Urinary bladder (tissue), 4 donors: ENCODE measurements at places on chromosomes 2 and 18. TPM values are rescaled to one million over a fixed set of nuclear protein-coding genes. Genes with fewer than 3 reads are reported as not detected.

- DNase-seq: no peak
Observed at GRCh38 chr2:176169711-176170110, 12.6 kb downstream of the HOXD3 start.

Gene TSPYL6
- 0.16 TPM for total RNA-seq

Gene SLC40A1
- 151 TPM for total RNA-seq

Gene POLR1A
- total RNA-seq: 11.5 TPM

GRCh38 chr2:222931659-222932058, 70.8 kb downstream of the ACSL3 start:
- no peak for DNase-seq

DNA sequence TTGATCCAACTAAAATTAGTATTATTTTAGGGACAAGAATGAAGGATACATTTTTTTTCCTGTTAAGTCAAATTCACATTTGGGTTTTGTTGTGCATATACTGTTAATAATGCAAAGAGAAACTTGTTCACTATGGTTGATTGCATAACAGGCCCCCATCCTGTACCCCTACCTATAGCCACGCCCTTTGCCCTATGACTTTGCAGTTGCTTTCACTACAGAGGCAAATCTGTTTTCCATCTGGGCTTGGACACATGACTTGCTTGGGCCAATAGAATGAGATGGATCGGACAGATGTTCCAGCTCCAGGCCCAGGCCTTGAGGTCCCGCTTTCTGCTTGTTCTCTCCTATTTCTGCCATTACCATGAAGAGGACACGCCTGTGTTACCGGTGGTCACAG, 278.5 kb upstream of the HNRNPA3 start:
- no peak for DNase-seq

- no peak for DNase-seq
Observed at GRCh38 chr2:170339750-170340692, 162.1 kb downstream of the MYO3B start.

Gene LCT
- not detected for total RNA-seq

DNA sequence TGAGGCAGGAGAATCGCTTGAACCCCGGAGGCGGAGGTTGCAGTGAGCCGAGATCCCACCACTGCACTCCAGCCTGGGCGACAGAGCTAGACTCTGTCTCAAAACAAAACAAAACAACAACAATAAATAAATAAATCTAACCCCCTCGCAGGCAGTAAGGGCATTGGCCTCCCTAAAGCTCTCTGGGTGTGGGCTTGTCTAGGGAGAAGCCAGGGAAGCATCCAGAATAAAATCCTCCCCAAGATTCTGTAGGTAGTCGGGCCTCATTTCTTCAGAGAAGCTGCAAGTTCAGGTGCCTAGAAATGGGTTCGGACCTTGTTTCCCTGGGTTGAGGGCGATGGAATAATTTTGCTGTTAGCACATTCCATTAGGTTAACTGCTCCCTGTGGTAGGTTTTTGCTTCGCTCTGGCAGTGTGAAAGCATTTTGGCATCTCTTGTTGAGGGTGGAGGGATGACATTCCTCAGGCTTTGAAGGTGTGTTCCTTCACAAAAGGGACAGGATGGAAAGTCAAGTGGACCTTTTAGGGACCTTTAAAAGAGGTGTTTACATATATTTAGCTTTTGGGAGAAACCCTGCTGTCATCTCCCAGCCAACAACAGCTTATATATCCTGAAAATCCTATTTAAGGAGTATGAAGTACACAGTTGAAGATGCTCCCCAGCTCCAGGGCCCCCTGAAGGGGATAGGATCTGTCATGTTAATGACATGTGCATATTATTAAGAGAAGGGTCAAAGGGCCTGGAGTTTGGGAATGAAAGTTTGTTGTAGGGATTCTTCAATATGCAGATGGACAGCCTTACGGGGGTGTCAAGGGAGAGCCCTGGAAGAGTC, 17.7 kb downstream of the MYCN start:
- no peak for DNase-seq

DNA sequence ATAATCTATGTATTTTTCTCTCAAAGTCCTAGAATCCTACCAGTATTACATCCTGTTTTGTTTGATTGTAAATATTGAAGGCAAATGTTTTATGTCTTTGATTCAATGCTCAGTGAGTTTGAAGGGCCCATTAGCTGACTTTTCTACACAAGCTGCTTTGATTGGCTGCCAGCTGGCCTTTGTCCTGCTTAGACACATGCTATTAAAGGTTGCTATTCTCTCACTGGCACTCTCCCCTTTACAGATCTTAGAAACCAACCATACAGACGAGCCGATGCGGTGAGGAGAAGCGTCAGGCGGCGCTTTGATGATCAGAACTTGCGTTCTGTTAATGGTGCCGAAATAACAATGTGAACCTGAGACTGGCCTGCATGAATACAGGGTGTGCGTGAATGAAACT, 69.7 kb downstream of the PRPF40A start:
- DNase-seq: no peak

Gene MDH1B
- total RNA-seq: 1.2 TPM

GRCh38 chr2:80114812-80115211, 189.7 kb downstream of the LRRTM1 start:
- no peak for DNase-seq

DNA sequence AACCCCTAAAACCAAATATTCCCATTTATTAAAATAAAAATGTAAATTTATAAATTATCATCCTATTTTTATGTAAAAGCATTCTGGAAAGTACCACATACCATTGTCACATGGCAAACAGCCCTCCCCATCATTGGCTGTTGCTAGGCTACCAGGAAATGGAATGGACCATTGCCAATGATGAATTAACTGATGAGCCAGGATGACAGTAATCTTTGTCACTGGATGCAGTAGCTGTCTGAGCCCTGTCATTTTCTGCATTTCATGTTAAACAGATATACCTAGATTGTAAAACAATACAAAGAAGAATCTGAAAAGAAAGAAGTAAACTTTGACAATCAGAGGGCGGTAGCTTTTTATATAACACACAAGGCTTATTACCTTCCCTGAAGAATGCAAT, 641.4 kb downstream of the BCL11A start:
- DNase-seq: no peak

Gene CHRNG
- total RNA-seq: 3.5 TPM

DNA sequence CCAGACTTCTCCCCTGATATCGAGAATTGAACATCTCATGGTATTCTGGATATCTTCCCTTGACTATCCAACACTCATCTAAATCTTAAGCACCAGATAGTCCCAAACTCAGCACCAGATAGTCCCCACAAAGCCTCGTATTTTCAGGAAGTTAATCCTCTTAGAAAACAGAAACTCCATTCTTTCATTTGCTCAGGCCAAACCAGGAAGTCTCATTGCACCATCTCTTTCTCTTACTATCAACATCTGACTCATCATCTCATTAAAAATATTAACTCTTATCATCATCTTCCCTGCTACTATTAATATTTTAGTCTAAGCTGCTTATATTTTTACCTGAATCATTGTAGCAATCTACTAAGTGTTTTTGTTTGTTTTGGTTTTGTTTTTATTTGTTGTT, 286.4 kb downstream of the GALNT13 start:
- no peak for DNase-seq

GRCh38 chr2:166147883-166148282, 20.1 kb upstream of the SCN1A start:
- DNase-seq: no peak

GRCh38 chr18:49856496-49856895, 43.2 kb upstream of the ACAA2 start:
- no peak for DNase-seq

- DNase-seq: no peak
Observed at GRCh38 chr2:104844807-104845551, 8.9 kb upstream of the POU3F3 start.

- DNase-seq: no peak
Observed at GRCh38 chr18:58476516-58477256, 152.2 kb downstream of the ALPK2 start.

GRCh38 chr2:3669656-3670055, 11.7 kb downstream of the ALLC start:
- DNase-seq: no peak

Gene APCDD1
- total RNA-seq: 70.8 TPM

DNA sequence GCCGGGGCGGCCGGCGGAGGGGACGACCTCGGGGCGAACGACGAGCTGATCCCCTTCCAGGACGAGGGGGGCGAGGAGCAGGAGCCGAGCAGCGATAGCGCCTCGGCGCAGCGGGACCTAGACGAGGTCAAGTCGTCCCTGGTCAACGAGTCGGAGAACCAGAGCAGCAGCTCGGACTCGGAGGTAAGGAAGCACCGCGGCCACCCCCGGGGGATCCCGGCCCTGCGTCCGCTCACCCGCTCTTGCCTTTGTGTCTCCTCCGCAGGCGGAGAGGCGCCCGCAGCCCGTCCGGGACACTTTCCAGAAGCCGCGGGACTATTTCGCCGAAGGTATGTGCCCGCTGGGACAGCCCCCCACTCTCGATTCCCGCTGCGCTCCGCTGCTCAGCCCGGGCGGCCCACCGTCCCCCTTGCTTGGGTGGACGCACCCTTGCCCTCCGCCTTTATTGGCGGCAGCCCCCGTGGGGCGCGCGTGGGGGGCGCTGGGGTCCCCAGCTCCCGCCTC, 611 bp downstream of the TCF7L1 start:
- no peak for DNase-seq

GRCh38 chr18:7856733-7857132, 289.6 kb downstream of the PTPRM start:
- DNase-seq: no peak

DNA sequence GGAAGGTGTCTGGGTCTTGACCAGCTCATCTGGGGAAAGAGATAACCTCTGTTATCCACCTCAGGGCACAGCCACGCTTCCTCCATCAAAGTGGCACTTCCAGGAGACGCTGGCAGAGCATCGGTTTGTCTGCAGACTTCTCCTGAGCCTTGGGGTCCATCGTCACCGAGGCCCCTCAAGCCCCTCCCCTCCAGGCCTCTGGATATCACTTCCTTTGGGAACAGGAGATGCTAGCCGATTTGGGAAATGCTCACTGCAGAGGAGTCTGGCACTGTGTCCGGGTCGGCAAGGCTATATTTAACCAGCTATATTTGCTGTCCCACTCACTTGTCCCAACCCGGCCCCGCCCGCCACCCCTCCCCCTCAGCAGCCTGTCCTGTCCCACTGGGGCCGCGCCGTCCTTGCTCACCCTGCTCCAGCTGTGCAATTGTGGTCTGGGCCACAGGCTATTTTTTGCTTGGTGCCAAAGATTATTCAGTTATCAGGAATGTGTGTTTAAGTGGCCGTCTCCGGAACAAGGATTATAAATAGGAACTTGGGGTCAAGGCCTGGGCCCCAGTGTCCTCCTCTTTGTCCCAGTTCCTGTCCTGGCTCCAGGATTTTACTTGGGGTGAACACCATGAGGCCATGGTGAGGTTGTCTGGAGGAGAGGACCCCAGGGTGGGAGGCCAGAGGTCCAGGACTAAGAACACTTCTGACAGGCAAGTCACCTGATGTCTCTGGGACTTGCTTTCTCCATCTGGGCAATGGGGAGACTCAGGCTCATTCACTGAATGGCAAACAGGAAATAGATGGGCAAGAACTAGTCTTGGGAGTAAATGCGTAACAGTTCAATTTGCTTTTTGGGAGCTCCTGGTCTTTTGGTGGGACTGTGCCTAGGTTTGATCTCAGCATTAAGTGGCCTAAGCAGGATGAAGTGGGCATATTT, 263.6 kb downstream of the DYSF start:
- DNase-seq: no peak

GRCh38 chr18:2898186-2898640, 51.4 kb downstream of the EMILIN2 start:
- DNase-seq: no peak

Gene FEZ2
- 69.6 TPM for total RNA-seq

Gene FOSL2
- 40.9 TPM for total RNA-seq

Gene FHOD3
- total RNA-seq: 27.2 TPM

Gene PSD4
- total RNA-seq: 9.7 TPM

Gene LHCGR
- total RNA-seq: 5.6 TPM

Gene TTC27
- total RNA-seq: 22.9 TPM

DNA sequence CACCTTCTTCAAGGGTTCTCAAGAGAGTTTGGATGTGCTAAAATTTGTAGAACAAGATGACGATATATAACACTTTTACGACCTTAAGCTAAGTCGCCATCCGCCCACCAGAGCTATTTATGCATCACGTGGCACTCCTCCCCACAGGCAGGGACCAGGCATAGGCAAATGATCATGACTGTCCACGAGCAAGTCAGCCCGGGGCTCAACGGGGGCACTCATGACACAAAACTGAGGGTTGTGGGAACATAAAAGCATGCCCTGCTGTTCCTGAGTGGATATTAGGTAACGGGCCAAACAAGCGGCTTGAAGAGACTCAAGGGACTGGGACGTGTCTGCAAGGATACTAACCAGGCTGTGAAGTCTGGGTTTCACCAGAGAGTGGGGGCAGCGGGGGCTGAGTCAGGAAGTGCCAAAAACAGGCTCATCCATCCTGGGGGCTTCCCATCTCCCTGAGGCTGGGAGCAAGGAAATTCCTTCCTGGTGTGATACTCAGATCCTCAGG, 58.1 kb downstream of the FAM178B start:
- DNase-seq: peak; percentile 51

- DNase-seq: no peak
Observed at GRCh38 chr2:190879474-190880377, 895 bp upstream of the GLS start.

Gene DSEL
- 49.3 TPM for total RNA-seq

- DNase-seq: no peak
Observed at GRCh38 chr2:105118960-105119359, 81.1 kb downstream of the MRPS9 start.

- no peak for DNase-seq
Observed at GRCh38 chr18:36454245-36454644, 156.7 kb downstream of the FHOD3 start.
